ENCODE measurements at places on chromosomes 16 and 17. TPM values are rescaled to one million over a fixed set of nuclear protein-coding genes. Genes with fewer than 3 reads are reported as not detected.

DNA sequence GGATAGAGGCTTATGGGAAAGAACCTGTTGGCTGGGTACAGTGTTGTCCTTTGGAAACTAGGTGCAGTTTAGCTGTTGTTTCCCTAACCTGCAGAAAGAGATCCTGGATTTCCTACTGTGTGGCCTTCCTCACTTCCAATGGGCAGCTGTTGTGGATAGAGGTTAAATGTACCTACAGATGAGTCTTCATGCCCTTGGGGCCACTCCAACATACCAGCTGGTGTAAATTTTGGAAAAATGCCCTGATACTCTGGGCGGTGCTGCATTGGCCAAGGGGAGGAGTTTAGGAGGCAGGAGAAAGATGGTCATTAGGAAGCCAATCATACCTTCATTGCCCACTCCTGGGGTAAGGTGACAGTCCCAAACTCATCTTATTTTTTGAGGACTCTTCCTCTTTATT lies 70.2 kb downstream of the SNX11 start:
- no peak for DNase-seq

- peak; percentile 17 for DNase-seq
These were observed 131.2 kb downstream of the IRF8 start for GRCh38 chr16:86030116-86030515.

DNA sequence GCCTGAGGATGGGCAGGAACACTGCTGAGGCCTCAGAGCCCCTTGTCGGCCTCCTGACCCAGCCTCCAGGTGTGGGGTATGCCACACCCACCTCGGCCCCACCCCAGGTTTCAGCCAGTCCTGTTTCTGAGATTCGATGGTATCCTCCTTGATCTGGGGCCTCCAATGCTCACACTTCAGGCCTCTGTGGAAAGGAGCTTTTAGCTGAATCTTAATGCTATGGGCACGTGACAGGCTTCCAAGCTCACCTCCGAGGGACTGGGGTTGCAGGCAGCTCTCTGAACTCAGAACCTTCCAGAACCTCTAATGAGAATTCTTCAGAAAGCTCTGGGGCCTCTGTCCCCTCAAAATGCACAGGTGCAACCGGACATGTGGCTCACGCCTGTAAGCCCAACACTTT lies 54.8 kb downstream of the SCNN1B start:
- DNase-seq: peak; percentile 46

DNA sequence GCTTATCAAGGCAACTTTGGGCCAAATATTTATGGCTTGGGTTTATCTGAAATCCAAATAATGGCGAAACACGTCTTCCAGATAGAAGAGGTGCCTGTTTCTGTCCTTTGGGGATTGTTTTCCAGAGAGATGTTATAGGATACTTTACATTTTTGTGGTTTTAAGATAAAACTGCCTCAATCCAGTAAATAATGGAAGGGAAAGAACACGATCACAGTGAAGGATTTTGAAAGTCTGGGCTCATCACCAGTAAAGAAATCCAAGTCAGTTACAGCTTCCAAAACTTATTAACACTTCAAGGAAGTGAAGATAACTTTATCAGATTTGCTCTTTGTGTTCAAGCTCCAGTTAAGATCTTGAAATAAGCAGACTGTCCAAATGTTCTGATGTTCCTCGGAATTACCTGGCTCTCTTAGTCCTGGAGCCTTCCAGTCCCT lies 30.1 kb downstream of the DNAH2 start:
- DNase-seq: no peak

GRCh38 chr17:62780269-62780668 lies 27.8 kb downstream of the MARCHF10 start:
- peak; percentile 90 for DNase-seq

GRCh38 chr17:2947588-2947950 lies 115.8 kb downstream of the OR1D5 start:
- peak; percentile 52 for DNase-seq

DNA sequence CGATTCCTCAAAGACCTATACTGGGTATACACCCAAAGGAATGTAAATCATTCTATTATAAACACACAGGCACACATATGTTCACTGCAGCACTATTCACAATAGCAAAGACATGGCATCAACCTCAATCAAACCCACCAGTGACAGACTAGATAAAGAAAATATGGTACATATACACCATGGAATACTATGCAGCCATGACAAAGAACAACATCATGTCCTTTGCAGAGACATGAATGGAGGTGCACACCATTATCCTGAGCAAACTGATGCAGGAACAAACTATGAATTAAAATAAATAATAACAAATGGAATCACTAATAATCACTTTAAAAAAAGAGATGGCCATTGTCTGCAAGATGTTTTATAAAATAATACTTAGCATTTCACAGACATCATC lies 380.1 kb downstream of the GRIN2A start:
- DNase-seq: no peak

GRCh38 chr17:80775863-80776262 lies 215.8 kb upstream of the CHMP6 start:
- no peak for DNase-seq

GRCh38 chr16:88681084-88681680 lies 5.1 kb downstream of the SNAI3 start:
- no peak for DNase-seq

DNA sequence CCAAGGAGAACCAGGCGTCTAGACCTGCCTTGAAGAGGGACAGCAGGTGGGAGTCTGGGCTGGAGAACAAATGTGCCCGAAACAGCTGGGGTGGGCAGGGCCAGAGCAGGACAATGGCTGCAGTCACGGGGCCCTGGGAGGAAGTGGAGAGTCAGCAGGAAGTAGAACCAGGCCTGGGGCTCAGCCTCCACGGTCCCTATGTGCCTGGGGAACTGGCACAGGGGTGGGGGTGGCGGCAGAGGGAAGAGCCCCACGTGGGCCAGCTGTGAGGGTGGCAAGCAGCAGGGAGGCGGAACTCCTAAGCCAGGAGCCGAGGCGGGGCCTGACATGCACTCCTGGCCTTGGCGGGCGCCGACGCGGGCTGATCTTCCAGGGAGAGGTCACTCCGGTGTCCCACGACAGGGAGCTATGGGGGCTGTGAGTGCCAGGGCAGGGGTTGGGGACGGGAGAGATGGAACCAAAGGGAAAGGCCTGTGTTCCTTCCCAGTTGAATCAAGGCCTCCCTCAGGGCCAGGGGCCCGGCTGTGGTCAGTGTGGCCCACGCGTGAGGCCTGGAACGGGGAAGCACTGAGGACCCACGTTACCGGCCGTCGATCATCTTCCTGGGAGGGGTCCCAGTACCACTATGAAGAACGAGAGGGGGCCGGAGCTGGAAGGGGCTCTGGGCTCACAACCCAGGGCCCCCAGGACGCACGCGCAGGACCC lies 42.7 kb downstream of the TIMM22 start:
- DNase-seq: peak; percentile 93

DNA sequence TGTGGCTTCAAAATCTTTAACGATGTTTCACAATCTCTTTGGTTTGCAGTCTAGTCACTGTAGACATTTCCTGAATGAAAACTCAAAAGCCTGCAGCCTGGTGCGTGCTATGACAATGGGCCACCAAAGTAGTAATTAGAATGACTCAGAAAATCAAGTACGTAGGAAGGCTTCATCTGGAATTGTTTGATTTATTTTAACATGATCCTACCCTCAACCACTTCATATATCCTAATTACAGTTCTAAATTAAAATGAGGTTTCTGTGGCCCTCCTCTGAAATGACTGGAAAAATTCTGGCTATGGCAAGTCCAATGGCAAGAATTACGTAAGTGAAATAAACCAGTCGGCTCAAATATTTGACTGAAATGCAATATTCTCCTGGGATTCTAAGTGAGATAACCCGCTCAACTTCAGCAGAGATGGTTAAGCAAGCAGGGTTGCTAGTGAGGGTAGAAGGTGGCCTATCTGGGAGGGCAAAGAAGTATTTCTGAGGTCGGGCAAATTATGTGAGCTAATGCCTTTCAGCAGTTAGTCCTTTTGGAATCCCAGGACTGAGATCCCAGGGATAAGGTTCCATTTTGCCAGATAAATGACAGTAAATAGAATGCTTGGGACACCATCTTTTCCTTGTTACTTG lies 145.6 kb upstream of the MYOCD start:
- DNase-seq: no peak

DNA sequence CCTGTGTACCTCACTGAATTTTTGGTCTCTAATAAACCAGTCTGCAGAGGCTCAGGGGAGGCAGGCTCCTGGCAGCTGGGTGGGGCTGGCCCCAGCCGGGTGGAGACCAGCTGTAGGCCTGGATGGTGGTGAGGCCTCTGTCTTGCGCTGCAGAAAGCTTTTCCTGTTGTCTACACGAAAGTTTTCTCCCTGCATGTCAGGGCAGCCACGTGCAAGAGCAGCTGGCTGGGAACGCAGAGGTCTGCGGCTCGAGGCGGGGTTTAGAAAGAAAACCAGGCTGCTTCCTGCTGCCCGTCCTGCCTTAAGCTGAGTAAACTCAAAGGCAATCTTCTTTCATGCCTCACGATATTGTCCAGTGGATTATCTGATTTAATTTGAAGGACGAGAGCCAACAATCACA lies 2.4 kb downstream of the SERPINF1 start:
- peak; percentile 74 for DNase-seq

DNA sequence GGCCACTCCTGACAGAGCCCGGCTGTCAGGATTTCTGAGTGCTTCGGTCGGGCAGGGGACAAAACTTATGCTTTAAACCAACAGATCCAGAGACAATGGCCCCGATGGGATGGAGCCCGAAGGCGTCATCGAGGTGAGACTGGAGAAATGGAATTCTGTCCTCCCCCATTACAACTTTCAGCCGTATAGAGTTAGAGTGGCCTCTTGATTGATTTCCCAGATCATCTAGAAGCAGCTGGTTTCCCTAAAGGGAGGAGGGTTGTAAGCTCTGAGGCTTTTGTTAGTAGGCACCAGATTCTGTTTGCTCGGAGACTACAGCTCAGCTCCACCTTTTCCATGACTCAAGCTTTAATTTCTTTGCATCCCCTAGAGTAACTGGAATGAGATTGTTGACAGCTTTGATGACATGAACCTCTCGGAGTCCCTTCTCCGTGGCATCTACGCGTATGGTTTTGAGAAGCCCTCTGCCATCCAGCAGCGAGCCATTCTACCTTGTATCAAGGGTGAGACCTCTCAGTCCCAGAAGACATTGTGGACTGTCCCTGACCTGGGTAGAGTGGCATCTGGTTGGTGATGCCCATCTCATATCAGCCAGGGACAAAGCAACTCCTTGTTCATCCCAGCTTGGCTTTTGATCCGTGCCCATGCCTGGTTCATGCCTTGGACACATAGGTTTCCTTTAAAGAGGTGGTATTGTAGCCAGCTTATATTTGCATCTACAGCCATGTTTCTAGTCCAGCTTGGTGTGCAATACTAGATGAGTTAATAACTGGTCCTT lies 5.1 kb upstream of the CD68 start:
- no peak for DNase-seq

DNA sequence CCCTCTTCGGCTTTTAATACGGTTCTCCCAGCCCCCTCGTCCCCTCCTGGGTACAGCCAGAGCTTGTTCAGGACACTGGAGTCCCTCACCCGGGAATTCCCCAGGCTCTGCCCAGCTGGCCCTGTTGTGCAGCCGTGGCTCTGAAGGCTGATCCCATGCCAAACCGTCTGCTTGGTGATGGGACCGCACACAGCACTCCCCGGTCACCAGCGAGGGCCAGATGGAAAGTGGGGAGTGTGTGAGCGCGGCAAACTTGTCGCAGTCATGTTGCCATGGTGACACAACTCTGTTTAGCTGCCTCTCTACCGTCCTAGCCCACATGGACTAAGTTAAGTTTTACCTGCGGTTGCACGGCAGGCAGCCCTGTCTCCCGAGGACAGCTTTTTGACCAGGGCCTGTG lies 107.9 kb downstream of the RAP1GAP2 start:
- no peak for DNase-seq

- DNase-seq: no peak
These were observed 3.7 kb upstream of the MLYCD start for GRCh38 chr16:83895243-83895642.

GRCh38 chr17:36641877-36642845 lies 40.8 kb downstream of the MRM1 start:
- no peak for DNase-seq

GRCh38 chr16:86846136-86846535 lies 267.8 kb downstream of the FOXL1 start:
- DNase-seq: no peak

DNA sequence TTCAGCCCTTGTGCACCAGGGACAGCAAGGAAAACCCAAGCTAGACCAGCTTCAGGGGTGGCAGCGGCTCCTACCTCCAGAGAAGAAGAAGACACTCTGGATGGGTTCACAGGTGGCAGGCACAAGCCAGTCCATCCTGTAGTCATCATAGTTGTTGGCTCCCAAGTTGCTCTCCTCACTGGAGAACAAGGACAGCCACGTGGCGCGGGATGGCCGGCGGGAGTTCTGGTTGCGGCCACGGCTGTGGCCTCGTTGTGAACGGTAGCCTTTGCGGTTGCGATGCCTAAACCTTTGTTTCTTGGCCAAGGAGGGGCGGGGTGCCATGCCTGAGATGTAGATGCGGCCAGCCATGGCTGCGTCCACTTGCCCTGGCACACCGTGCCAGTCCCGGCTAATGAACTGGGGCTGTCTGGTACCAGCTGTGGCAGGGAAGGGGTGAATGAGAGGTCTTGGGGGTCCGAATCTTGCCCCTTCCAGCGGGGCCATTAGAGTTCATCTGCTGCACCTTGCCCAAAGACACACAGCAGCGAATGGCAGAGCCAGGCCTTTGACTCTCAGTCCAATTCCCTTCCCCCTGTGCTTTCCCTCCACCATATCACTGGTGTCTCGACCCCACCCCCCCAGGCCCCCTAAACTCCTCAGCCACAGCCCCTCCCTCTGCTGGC lies 2.3 kb downstream of the VTN start:
- DNase-seq: peak; percentile 57

The CMTM1 gene
- 8.4 TPM for total RNA-seq

The ELMO3 gene
- 17.5 TPM for total RNA-seq

The UNKL gene
- total RNA-seq: 19.9 TPM

The TBC1D28 gene
- total RNA-seq: not detected

The DRC3 gene
- total RNA-seq: 3.3 TPM

The CACNG1 gene
- total RNA-seq: not detected

The CCL1 gene
- total RNA-seq: not detected

The NOG gene
- total RNA-seq: 2.3 TPM

The TAT gene
- total RNA-seq: not detected

The USP32 gene
- 72.4 TPM for total RNA-seq

The MIF4GD gene
- 25.7 TPM for total RNA-seq

The CACNG5 gene
- total RNA-seq: not detected

Measured in upper lobe of right lung (tissue), 1 donor.